ENCODE measurements at places on chromosomes 1 and 21.

GRCh38 chr1:48524892-48525467, 53.0 kb upstream of the SPATA6 start:
- DNase-seq = no peak

DNA sequence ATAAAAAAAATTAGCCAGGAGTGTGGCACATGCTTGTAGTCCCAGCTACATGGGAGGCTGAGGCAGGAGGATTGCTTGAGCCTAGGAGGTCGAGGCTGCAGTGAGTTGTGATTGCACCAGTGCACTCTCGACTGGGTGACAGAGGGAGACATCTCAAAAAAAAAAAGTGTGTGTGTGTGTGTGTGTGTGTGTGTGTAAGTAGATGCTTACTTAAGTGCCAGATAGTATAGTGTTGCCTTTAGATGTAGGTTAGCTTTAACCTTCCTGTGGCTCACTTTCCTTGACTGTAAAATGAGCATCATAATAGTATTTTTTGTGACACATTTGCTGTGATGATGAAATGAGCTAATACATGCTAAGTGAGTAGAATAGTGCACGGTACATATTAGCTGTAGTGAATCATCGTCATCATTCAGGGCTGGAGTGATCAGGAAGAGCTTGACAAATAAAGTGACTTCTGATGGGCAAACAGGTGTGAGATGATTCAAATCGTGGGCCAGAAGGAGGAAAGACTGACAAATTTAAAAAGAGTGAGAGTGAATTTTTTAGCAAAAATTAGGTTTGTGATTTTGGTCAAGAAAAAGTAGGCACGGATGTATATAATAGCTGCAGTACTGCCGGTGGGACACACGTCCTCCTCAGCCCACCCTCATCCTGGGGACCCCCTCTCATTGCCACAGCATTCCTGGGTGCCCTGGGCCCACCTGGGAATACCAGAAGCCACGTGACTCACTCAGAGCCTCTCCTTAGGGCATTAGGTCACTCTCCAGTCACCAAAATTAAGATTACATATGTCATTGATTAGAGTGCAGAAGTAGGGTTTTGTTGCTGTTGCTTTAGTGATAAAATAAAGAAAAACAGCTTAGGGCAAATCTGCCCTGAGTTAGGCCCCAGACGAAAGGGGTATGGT, 33.9 kb downstream of the EIF2D start:
- no peak for DNase-seq

GRCh38 chr1:69320757-69321211, 246.9 kb upstream of the LRRC7 start:
- DNase-seq = no peak

DNA sequence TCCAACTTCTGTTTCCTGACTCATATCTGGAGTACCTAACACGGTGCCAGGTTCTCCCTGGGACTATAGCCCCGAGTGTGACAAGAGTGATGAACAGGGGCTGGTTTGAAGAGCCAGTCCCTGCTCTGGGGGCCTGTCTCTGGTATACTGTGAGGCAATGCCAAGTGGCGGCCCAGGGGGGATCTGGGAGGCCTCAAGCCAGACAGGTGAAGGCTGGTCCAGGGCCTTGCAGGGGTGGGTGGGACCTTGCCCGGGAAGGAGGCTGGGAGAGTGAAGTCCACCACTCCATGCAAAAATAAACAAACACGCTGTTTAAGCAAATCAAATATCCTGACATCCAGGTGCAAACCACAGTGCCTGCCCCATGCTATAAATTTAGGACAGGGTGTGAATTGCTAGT, 6.8 kb upstream of the PLXNA2 start:
- no peak for DNase-seq

- DNase-seq = no peak
These were observed 264.7 kb downstream of the TRABD2B start for GRCh38 chr1:47732489-47732888.

- no peak for DNase-seq
These were observed 34.5 kb downstream of the LHX9 start for GRCh38 chr1:197951617-197952175.

DNA sequence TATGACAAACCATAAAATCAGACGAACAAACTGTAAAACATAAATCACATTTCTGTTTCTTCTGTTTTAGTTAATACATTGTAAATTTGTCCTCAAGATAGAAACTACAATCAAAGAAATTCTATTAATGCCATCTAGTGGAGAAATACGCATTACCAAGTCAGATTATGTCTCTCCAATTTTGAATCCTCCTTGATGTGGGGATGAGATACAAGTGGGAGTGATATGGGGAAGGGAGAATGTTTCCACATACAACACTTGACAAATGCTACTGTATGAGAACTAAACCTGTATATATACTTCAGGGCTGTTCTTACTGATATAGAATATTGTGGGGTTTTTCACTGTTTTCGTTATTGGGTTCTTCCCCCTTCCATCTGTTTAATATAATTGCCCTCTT, 2.6 kb downstream of the HFM1 start:
- peak; percentile 16 for DNase-seq

GRCh38 chr1:87186346-87186745, 142.3 kb upstream of the LMO4 start:
- no peak for DNase-seq

- peak; percentile 85 for DNase-seq
These were observed 90.8 kb upstream of the ERRFI1 start for GRCh38 chr1:8116894-8117264.

- DNase-seq = no peak
These were observed 1660.1 kb upstream of the B3GALT2 start for GRCh38 chr1:194846488-194846887.
